Spleen (tissue), 13 donors: ENCODE measurements at places on chromosomes 2 and 18. TPM values are rescaled to one million over a fixed set of nuclear protein-coding genes. Genes with fewer than 3 reads are reported as not detected.

GRCh38 chr2:85706599-85707296 lies 12.6 kb downstream of the GNLY start:
- H3K27ac ChIP-seq, result peak overlapping the region; percentile 59
- H3K4me1 ChIP-seq, result peaks cover 71% of the 10 kb centered on the region

GRCh38 chr2:84880645-84881521 lies at the start of gene TRABD2A:
TSS of gene TRABD2A (minus strand) at chr2:84881084. CDS start at chr2:84881039, 45 bp downstream.
- H3K36me3 ChIP-seq, result no peaks in the 10 kb centered on the region
- H3K4me3 ChIP-seq, result peak within 1 kb of the TSS; percentile 55
- DNase-seq, result peak; percentile 91

GRCh38 chr2:218216674-218217359 lies at the start of gene ARPC2:
TSS of gene ARPC2 (plus strand) at chr2:218217189. CDS start at chr2:218217471, 282 bp downstream.
- no peaks in the 10 kb centered on the region for H3K36me3 ChIP-seq
- no peaks in the 10 kb centered on the region for H3K27me3 ChIP-seq
- peak within 1 kb of the TSS; percentile 94 for H3K4me3 ChIP-seq
- peak; percentile 100 for DNase-seq
- H3K4me1 ChIP-seq, result peaks cover 44% of the 10 kb centered on the region

Gene ASAP2
- total RNA-seq, result 2.7 TPM
